ENCODE measurements at places on chromosomes 16 and 17.

DNA sequence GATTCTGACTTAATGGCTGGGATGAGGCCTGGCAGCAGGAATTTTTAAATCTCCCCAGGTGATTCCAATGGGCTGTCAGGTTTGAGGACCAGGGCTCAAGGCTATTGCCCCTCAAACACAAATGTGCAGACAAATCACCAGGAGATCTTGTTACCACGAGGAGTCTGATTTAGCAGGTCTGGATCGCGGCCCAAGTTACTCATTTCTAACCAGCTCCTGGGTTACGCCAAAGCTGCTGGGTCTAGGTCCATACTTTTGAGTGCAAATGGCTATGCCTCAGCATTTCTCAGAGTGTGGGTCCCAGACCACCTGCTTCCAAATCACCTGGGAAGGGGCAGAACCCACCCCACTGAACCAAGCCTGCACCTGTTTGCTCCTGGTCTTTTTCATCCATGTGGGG, 33.1 kb downstream of the CNGB1 start:
- DNase-seq = no peak

GRCh38 chr17:41695134-41695661, 6.5 kb downstream of the EIF1 start:
- DNase-seq = no peak

- DNase-seq = no peak
These were observed 11.6 kb upstream of the MARCHF10 start for GRCh38 chr17:62819511-62820221.

GRCh38 chr16:57984443-57985203, 13.7 kb upstream of the CNGB1 start:
- peak; percentile 73 for DNase-seq

- no peak for DNase-seq
These were observed 59.4 kb downstream of the EFCAB5 start for GRCh38 chr17:30000755-30001257.

Data from activated CD4-positive, CD25-positive, alpha-beta regulatory T cell treated with anti-CD3 and anti-CD28 coated beads, Interleukin-2, amount 50 U/mL, for 16 hours (primary cell).